ENCODE measurements at places on chromosomes 12 and 14.

DNA sequence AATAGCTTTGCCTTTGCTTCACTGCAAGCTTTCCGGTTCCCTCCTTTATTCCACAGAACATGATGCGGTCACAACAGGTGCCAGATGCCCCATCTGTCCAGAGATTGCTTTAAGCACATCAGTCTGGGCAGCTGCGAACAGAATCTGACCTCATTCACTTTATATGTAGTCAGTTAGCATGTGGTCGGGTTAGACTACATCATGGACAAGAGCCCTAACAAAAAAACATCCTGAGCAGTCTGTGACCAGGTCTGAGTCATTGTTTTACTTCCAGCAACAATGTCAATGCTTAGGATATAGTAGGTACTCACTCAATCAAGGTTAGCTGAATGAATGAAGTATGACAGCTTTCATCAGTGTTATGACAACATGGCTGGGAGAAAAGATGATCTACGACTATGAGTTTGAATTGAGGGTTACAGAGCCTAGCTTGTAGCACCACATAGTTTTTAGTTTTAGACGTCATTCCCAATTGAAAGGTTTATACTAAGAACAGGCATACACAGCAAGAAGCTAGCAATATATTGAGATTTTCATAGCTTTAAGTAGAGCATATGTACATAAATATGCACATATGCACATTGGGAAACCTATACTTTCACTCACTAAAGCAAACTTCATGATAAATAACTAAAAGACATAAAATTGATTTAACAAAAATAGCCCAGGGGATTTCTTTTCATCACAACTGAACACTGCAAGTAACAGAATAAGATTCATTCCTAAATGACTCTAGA is 64.2 kb upstream of the TMCC3 start:
- DNase-seq, result no peak

- no peak for DNase-seq
Observed at GRCh38 chr12:66063916-66064315, 66.6 kb downstream of the LLPH start.

DNA sequence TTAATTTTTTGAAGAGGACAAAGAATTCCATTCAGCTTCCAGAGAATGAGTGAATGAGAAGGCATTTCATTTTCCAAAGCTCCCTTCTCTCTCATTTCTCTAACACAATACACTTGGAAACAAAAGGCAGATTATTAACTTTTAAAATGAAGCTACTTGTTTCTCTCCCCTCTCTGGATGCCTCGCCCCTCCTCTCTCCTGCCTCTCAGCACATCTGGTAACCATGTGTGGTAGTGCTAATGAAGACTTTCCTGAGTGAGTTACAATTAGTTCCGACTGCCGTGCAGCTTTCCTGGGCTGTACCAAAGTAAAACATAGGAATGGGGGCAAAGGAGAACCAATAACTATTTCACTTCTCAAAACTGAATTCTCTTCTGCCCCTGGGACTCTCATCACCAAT is 84.7 kb upstream of the SOX5 start:
- DNase-seq, result no peak

DNA sequence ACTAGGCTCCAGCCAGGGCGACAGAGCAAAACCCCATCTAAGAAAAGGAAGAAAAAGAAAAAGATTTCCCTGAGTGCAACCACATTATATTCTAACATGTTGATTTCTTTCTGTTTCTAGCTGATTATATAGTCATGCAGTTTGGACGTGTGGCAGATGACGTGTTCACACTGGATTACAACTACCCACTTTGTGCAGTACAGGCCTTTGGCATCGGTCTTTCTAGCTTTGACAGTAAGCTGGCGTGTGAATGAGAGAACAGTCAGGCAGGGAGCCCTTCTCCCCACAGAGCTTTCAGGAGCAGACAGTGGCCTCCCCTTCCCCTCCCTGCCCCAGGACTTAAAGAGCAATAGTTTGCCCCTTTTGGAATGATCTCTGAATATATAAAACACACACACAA is 20.0 kb upstream of the TEAD4 start:
- no peak for DNase-seq

DNA sequence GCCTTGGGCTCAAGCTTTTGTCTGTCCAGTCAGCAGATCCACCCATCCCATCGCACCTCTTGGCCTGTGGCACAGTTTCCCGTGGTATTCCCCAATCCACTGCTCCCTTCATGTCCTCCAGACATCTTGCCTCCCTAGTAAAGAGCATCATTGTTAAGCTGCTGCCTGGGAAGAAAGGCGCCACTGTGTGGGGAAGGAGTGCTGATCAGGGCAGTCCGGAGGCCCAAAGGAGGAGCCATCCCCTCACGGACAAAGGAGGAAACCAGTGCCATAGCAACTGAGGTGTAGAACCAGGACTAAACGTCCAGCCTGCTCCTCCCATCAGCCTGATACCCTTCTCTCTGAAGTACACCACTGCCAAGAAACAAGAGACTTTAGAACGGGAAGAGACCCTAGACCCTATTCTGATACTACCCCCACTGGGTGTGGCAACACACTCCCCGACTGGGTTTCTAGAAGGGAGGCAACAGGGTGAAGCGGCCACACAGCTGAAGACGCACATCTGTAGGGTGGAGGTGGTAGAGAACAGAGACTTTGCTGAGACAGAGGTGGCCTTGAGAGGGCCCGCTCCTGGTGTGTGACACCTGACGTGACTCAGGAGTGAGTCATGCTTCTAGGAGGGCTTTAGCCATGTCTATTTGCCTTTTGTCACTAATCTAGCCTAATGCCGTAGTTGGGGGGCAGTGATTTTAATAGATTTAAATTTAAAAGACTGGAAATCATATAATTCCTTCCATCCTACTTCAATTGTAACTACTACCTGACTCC is 185.0 kb downstream of the DPF3 start:
- no peak for DNase-seq

- DNase-seq, result no peak
Observed at GRCh38 chr14:85223667-85224066, 306.3 kb upstream of the FLRT2 start.

GRCh38 chr12:32155041-32155440 is 48.4 kb downstream of the BICD1 start:
- DNase-seq, result no peak

DNA sequence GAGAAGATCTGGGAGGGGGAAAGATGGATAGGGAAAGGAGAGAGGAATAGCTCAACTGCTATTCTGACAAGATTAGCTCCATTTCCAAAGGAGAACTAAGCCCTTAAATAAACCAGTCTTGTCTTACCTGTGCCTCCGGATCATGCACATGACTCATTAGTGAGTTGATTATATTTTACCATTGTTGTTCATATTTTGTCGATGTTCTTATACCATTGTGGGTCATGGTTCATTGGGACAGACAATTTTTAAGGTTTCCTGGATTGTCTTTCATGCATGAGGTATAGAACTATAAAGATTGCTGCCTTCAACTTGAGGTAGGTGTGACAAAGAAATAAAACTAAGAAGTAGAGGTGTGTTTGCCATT is 243.0 kb upstream of the ATP2B1 start:
- no peak for DNase-seq

DNA sequence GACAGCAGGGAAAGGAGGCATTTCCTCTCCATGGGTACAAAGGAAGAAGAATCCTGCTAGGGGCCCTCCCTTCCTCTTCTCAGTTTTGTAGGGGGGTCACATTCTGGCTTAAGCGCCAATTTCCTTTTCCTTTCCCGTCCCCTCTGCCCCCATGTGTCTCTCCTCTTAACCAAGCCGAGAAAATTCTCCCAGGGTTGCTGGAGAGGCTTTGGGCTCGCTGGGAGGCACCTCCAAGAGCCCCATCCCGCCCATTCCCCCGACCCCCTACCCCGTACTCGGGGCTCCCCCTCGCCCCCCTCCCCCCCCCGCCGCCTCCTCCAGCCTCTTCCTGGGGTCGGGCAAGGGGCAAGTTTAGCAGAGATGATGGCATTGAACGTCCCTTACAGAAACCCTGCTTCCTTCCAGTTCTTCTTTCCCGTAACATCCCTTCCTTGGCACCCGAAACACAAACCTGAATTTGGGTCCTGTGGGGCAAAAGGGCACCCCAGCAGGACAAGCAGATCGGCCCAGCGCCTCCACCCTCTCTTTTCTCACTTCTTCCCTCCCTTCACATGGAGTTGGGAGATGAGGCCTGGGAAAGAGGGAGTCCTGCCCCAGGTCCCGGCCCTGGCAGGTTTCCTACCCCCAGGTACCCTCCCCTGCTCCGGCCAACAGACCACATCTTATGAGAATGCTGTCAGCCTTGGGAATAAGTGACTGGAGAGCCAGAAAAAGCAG is 13.7 kb downstream of the PLEKHG6 start:
- no peak for DNase-seq

DNA sequence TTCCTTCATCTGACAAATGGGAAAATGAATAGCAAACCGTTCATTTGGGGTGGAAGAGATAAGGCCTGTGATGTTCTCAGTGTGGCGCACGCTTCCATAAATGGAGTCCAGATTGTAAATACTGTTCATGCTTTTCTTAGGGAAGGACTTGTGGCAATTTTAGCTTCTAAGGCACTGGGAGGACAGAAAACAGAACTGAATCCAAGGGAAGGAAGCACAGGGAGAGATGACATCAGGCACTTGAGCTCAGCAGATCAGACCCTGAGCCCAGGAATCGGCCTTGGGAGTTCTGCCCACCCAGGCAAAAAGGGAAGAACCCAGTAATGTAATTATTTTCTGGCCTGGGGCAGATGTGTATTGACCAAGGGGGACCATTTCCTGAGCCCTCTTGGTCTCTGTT is 7.2 kb upstream of the SH2B3 start:
- no peak for DNase-seq

- DNase-seq, result no peak
Observed at GRCh38 chr12:131939007-131939406, 9.9 kb downstream of the PUS1 start.

DNA sequence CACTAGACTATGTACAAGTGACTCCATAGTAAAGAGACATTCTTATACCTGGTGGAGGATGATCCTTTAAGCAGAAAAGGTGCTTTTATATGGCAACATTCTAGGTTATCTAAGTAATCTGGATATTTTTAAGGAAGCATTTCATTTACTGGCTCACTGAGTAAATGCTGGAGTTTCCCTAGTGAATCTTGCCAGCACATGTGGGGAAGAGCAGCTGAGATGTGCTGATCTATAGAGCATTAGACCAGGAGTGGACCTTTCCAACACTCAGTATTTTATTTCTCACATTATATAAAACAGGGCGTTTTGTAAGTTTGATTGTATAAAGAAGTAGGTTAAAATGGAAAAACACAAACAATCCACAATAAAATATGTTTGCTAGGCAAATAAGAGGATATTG is 478.5 kb downstream of the ATP23 start:
- DNase-seq, result no peak

- DNase-seq, result no peak
Observed at GRCh38 chr14:68943107-68943506, 36.0 kb downstream of the ACTN1 start.

DNA sequence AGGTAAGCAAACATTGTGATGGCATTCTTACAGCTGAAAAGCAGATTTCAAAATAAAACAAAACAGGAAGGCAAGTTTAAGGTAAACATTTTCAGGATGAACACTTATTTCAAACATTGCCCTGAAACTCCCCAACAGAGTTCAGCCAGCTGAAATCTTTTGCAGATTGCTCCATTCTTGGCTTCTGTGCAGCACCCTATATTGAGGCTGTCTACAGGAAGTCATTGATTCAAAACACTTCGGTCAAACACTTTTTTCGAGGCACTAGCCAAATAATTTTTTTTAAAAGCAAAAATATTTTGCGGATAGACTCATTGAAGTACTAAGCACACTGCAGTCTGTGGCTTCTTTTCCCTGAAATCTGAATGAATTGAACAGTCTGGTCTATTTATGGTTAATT is 318.1 kb upstream of the PDE3A start:
- DNase-seq, result no peak

DNA sequence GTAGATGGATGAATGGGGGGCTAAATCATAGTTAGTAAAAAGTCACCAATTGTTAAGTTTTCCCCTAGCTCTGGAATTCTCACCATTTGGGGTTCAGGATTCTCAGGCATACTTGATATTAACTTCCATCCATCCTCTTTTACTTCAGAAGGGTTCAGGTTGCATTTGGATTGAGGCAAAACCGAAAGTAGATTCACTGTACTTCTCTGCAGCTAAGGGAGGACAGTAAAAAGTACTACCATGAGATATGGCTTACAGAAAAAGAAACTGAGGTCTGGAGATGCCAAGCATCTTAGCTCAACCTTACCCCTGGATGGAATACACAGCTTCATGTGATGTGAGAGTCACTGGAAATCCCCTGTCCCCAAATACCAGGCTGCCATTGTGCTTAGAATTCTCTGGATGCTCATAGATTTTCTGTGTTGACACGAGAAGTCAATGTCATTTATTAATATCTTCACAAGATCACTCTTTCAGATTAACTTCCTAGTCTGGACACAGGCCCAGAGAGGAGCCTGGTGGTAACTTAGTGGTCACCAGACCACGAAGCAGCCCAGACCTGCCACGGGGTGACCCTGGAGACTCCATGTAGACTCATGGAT is 87.1 kb downstream of the SSPN start:
- no peak for DNase-seq

DNA sequence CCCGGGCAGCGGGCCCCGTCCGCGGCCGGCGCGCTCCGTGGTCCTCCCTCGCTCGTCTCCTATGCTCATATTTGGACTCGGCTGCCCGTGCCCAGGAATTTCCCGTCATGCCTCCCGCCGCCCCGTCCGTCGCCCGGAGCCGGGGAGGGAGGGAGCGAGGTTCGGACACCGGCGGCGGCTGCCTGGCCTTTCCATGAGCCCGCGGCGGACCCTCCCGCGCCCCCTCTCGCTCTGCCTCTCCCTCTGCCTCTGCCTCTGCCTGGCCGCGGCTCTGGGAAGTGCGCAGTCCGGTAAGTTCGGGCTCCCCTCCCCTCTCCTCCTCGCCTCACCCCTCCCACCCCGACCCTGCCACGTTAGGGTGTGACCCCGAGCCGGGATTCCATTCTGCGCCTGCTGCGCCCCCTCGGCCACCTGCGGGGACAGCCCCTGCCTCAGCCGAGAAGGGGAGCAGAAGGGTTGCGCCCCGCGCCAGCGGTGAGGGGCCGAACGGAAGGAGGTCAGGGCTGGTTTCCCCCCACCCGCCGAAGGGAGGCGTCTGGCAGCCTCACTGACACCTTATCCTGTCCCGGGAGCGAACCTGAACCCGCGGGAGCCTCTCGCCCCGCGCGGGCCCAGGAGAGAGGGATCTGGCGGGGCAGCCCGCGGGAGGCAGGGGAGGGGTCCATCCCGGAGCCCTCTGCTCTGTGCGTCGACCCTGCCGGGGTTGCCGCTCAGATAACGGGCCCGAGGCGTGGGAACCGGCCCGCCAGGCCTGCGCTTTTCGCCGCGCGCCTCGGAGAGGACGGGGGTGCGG is at the start of gene MSRB3:
MSRB3 (plus strand) TSS at position 108 of the 793 bp plus-strand sequence. CDS start 29,897 bp downstream, outside the sequence.
- peak; percentile 43 for DNase-seq

DNA sequence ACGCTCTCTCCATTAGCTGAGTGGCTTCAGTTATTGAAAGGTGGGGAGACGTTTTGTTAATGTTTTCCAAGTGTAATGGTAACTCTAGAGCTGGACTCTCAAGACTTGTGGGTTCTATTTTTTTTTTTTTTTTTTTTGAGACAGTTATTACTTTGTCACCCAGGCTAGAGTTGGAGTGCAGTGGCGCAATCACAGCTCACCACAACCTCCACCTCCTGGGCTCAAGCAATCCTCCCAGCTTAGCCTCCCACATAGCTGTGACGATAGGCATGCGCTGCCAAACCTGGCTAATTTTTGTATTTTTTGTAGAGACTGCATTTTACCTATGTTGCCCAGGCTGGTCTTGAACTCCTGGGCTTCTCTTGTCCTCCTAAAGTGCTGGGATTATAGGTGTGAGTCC is 26.2 kb downstream of the ATF1 start:
- no peak for DNase-seq

- no peak for DNase-seq
Observed at GRCh38 chr12:77003246-77003645, 62.1 kb downstream of the E2F7 start.

- no peak for DNase-seq
Observed at GRCh38 chr12:21221072-21221471, 90.1 kb downstream of the SLCO1B1 start.

GRCh38 chr14:104436047-104436591 is 143.4 kb upstream of the C14orf180 start:
- no peak for DNase-seq

Data from anterior cingulate cortex (tissue), 58 donors.